Pancreas (tissue), 10 donors: ENCODE measurements at places on chromosomes 3 and 15. TPM values are rescaled to one million over a fixed set of nuclear protein-coding genes. Genes with fewer than 3 reads are reported as not detected.

The SAXO2 gene
- 4.3 TPM for total RNA-seq

The SEMA5B gene
- total RNA-seq: 0.52 TPM

The IGF2BP2 gene
- 6.3 TPM for total RNA-seq

The TIMP4 gene
- total RNA-seq: 0.95 TPM

The IL5RA gene
- total RNA-seq: not detected

- no peaks in the 10 kb centered on the region for H3K4me1 ChIP-seq
- DNase-seq: no peak
- H3K27ac ChIP-seq: no peak overlapping the region
- H3K4me3 ChIP-seq: no peak overlapping the region
Observed at GRCh38 chr3:80994085-80994665, 767.3 kb downstream of the GBE1 start.

- peaks cover 21% of the 10 kb centered on the region for H3K4me1 ChIP-seq
- no peak for DNase-seq
- H3K4me3 ChIP-seq: no peak overlapping the region
- no peak overlapping the region for H3K27ac ChIP-seq
Observed at GRCh38 chr15:84836844-84837243, 19.7 kb downstream of the ALPK3 start.

- no peak for DNase-seq
- no peak overlapping the region for H3K4me3 ChIP-seq
- H3K36me3 ChIP-seq: no peaks in the 10 kb centered on the region
- peaks cover 6% of the 10 kb centered on the region for H3K4me1 ChIP-seq
Observed at GRCh38 chr3:187812496-187812895, 67.2 kb upstream of the BCL6 start.

- DNase-seq: no peak
- H3K4me3 ChIP-seq: no peak overlapping the region
- no peaks in the 10 kb centered on the region for H3K4me1 ChIP-seq
- no peaks in the 10 kb centered on the region for H3K27me3 ChIP-seq
- H3K27ac ChIP-seq: no peak overlapping the region
- H3K36me3 ChIP-seq: no peaks in the 10 kb centered on the region
Observed at GRCh38 chr3:61414456-61414855, 146.9 kb upstream of the PTPRG start.

DNA sequence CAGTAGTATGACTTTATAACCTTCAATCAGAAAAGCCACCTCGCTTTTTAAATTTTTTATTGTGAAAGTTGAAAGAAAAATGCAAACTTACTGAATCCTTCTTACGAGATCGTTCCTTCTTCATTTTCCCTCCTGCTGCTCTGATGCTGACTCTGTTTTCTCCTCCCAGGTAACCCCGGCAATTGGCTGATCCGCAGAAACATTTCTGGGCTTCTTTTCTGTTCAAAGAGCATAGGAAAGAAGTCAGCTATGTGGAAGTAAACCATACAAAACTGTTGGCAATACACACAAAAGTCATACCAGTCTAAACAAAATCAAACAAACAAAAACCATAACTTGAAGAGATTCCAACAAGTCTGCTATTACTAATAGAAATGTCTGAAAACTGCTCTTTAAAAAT, 66.0 kb downstream of the SETD2 start:
- no peaks in the 10 kb centered on the region for H3K27me3 ChIP-seq
- H3K27ac ChIP-seq: no peak overlapping the region
- H3K4me1 ChIP-seq: no peaks in the 10 kb centered on the region
- H3K36me3 ChIP-seq: peaks cover 4% of the 10 kb centered on the region
- DNase-seq: no peak

DNA sequence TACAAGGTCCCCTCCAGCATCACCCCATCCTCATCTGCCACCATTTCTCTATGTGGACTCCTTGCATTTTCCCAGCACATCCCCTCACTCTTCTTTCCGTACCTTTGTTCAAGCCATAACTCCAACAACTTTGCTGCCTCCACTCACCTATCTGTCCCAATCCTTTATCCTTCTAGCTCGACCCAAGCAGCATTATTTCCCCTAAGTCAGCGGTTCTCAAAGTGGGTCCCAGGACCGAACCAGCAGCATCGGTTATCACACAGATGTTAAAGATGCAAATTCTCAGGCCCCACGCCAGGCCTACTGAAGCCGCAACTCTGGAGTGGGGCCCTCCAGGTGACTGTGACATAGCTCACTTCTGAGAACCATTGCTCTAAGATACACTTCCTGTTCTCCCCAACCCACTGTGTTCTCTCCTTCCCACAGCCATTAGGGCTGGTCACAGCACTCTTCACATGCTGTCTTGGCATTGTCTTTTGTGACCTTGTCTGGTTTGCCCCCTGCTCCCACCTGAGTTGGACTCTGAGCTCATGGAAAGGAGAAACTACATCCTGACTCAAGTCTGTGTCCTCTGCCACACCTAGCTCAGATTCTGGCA, 56.2 kb downstream of the AAGAB start:
- H3K4me3 ChIP-seq: no peak overlapping the region
- no peaks in the 10 kb centered on the region for H3K27me3 ChIP-seq
- peaks cover 4% of the 10 kb centered on the region for H3K4me1 ChIP-seq
- no peaks in the 10 kb centered on the region for H3K36me3 ChIP-seq
- no peak for DNase-seq
- no peak overlapping the region for H3K27ac ChIP-seq
